HL-60 (cell line): ENCODE measurements at places on chromosomes 11 and 22.

- DNase-seq: no peak
These were observed 24.8 kb upstream of the SOX10 start for GRCh38 chr22:38009000-38009806.

GRCh38 chr11:86191874-86192273 lies 52.7 kb upstream of the EED start:
- DNase-seq: no peak

DNA sequence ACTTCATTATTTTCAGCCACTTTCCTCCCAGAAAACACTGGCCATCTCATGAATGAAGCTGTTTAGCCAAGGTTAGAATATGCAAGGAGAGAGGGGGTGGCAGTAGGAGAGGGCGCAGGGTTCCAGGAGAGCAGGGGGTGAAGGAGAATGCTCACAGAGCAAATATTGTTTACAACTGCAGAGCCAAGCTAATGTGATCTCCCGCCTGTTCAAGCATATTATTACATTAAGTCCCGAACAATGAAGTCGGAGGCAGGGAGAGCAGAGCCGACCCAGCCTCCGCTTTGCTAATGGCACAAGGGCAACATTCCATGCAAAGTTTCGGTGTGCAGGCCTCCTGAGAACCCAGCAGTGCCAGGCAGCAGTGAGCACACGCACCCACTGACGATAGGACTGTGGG lies 80.1 kb downstream of the MICAL3 start:
- no peak for DNase-seq

DNA sequence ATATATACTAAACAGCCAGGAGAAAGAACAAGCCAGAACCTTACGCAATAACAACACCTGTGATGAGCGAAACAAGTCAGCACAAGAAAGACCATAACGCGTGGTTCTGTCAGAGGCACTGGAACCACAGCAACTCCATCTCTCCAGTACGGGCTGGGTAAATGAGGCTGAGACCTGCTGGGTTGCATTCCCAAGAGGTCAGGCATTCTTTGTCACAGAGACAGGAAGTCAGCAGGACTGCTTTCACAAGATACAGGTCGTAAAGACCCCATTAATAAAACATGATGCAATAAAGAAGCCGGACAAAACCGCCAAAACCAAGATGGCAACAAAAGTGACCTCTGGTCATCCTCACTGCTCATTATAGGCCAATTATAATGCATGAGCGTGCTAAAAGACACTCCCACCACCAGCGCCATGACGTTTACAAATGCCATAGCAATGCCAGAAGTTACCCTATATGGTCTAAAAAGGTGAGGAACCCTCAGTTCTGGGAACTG lies 21.7 kb downstream of the TPST2 start:
- no peak for DNase-seq

DNA sequence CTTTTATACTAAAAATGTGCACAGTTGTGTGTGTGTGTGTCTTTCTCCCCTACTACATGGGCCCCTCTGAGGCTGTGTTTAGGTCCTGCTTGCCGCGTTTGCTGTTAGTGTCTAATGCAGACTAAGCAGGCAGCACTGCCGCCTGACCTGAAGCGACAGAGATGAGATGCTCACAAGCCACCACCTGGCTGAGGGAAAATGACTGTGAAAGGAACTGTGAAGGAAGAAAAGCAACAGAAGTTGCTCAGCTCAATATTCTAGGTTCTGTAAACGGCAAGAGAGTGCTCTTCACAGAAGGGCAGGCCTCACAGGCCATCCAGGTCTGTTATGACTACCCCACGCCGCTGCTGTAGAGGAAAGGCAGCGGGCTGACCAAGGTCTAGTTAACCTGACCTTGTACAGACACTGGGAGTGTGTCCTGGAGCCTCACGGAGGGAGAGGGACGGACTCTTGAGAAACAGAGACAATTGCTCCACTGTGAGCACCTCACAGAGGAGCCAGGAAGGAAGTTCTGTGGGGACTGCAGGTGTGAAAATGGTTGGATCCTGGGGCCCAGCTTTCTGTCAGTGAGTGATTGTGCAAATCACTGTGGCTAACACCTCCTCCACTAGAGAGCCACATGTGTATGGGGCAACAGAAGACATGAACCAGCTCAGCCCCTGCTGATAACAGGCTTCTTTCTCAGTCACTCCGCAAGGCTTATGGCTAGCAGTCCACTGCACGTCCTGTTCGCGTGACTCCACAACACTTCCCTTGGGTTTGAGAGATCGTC lies 31.3 kb upstream of the YPEL1 start:
- peak; percentile 91 for DNase-seq

- peak; percentile 25 for DNase-seq
These were observed 974 bp downstream of the DGCR8 start for GRCh38 chr22:20080776-20081654.

DNA sequence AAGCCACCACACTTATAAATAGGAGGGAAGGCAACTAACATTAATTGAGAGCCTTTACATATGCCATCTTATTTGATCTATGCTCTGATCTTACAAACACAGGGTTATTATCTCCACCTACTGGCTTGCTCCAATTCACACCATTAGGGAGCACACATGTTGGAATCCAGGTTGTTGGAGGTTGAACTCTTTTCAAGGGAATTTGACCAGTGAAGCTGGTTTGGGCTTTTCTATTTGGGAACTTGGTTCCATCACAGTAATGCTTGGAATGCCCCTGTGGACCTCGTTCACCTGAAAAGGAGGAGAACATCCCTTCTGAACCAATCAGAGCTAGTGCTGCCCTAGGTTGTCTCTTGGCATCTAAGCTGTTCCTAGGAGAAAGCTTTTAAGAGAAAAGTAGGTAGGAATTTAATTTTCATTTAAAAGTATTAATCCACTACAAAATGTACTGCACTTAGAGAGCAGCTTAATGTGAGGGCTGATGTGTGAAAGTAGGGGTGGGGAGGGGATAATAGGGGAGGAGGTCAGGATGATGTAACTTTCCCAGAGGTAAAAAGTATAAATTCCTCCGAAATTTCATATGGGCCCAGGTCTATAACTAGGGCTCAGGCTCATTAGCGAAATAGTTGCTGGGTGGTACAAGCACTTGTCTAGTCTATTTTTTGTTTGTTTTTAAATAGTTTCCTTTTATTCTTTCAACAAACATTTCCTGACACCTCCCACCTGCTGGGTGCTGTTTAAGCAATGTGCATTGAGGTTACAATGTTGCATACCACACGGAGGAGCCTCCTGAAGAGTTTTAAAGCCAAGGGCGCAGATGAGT lies 7.6 kb upstream of the MICAL2 start:
- no peak for DNase-seq

DNA sequence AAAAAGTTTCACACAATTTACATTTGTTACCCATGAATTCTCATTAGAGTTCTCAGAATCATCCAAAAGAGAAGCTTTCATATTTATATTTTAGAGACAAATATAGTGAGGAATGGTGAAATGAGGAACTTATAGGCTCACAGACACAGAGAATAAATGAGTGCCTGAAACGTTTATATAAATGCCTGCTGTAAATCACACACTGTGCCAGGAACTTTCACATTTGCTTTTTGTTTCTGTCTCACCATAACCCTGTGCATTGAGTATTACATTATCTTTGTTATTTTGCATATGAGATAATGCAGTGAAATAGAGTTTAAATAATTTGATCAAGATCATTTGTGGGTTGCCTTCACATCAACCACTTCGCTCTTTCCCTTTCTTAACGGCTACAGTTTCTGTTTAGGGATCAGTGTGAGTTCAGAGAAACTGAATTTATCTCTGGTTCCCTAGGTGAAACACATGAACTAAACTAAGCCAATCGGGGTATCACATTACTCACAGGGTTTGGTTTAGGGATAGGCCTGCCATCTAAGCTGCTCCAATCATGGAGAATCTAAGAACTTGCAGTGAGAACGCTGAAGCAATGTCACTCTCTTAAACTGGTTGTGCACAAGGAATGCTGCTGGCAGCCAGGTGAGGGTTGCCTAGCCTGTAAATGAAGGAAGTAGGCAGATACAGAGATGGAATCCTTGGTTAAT lies 1339.2 kb upstream of the TENM4 start:
- no peak for DNase-seq

DNA sequence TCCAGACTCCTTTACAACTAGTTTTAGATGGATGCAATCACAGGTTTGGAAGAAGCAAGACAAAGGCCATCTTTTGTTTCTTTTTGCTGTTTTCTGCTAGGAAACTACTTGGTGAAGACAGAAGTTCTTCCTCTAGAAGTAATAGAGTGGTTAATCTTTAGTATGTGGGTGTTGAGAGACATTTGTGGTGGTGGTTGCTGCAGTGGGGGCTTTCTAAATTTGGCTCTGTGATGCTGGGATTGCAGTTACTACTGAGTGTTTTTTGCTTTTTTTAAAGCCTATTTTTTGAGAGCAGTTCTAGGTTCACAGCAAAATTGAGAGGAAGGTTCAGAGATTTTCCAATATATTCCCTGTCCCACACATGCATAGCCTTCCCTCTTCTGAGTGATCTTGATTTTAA lies 120.0 kb downstream of the AASDHPPT start:
- DNase-seq: no peak

GRCh38 chr11:57500515-57500914 lies 15.0 kb downstream of the SLC43A1 start:
- no peak for DNase-seq

GRCh38 chr22:38740754-38741153 lies 15.0 kb downstream of the SUN2 start:
- DNase-seq: no peak

- DNase-seq: no peak
These were observed 97.6 kb upstream of the B3GAT1 start for GRCh38 chr11:134509381-134510232.

- peak; percentile 38 for DNase-seq
These were observed 23.2 kb upstream of the BIRC3 start for GRCh38 chr11:102293873-102294601.

GRCh38 chr11:64443001-64443400 lies 84.0 kb downstream of the RPS6KA4 start:
- DNase-seq: no peak

- no peak for DNase-seq
These were observed 53.8 kb downstream of the SWAP70 start for GRCh38 chr11:9717719-9718118.

DNA sequence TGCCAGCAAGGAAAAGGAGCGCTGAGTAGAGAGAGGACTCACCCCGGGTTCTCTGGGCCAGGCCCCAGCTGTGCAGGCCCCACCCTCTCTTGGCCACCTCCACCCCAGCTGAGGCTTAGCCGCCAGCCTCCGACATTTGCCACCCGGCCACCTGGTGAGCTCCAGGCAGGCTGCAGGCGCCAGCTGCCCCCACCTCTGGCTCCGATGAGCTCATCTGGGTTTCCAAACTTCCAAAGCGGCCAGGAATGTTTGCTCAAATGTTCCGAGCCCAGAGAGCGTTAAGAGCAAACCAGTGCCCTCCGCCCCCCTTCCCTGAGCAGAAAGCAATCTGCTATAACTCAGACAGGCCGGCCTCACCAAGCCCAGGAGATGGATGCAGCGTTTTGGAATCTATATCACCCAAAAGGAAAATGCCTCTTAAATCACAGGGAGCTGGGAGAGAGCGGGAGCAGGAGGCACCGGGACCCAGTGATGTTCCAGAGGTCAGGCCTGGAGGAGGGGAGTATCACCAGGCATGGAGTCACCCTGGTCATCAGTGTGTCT lies 9.1 kb upstream of the MN1 start:
- no peak for DNase-seq

GRCh38 chr11:79667380-79667779 lies 226.6 kb upstream of the TENM4 start:
- no peak for DNase-seq

- DNase-seq: no peak
These were observed 5.1 kb downstream of the KDM4F start for GRCh38 chr11:95054356-95054755.

DNA sequence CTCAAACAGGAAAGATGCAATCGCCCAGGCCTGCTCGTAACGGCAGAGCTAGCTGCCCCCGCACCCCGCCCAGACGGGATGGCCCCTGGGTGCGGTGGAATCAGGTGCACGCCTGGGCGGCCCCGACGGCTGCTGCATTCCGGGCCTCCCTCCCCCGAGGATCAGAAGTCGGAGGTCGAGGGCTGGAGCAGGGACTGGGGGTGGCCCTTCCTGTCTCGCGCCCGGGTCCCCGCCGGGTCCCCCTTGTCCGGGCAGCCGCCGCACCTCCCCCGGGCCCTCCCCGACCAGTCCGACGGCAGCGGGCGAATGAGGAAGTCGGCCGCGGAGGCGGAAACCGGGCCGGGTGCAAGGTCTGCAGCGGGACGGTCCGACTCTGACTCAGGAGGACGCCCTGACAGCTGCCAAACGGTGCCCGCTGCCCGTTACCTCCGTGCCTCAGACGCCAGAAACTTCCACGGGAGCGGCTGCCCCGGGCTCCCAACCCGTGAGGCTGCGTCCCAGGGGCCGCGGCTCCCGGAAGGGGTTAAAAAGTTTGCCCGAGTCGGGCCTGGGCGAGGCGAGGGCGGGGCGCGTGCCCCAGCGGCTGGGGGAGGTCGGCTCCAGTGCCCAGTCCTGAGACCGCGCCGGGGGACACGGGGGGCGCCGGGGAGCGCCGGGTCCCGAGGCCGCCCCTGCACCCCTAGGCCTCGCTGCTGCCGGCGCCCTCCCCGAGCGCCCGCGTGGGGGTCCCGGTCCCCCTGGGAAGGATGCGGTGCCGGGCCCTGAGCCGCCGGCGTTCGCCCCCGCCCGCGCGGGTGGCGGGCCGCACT lies 663 bp downstream of the MYH9 start:
- DNase-seq: no peak

DNA sequence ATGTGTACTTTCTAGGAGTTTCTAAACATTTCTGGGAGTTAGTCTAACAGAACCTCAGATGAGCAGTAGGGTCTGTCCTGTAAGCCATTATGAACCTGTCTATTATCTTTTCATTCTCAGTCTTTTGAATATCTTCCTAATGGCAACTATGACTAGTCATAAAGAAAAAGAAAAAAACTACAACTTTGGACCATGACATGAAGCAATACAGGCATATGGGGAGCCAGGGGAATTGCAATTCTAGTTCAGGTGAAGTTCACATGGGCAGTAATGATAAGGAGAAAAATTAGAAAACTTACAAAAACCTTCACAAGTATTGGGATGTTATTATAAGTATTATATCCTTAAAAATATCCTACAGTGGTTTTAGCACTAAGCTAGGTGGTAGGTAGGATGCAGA lies 649.0 kb upstream of the ANO5 start:
- DNase-seq: no peak

DNA sequence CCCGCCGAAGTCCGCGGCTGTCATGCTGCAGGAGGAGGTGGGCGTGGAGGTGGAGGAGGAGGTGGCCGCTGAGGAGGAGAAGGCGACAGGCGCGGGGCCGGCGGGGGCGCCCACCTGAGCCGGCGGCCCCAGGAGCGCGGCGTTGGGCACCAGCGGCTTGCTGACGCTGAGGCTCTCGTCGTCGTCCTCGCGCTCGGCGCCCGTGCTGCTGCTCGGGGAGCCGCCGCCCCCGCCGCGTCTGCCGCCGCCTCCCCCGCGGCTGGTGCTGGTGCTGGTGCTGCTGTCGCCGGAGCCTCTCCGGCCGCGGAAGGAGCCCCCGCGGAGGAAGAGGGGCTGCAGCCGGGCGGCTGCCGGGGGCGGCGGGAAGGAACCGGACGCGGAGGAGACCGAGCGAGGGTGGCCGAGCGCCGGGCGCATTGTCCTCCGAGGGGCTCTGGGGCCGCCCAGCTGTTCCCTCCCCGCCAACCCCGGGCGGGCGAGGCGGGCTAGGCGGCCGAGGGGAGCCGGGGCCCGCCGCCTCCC lies 388 bp downstream of the TMEM121B start:
- no peak for DNase-seq
